ENCODE measurements at places on chromosomes 3 and 15. TPM values are rescaled to one million over a fixed set of nuclear protein-coding genes. Genes with fewer than 3 reads are reported as not detected.

DNA sequence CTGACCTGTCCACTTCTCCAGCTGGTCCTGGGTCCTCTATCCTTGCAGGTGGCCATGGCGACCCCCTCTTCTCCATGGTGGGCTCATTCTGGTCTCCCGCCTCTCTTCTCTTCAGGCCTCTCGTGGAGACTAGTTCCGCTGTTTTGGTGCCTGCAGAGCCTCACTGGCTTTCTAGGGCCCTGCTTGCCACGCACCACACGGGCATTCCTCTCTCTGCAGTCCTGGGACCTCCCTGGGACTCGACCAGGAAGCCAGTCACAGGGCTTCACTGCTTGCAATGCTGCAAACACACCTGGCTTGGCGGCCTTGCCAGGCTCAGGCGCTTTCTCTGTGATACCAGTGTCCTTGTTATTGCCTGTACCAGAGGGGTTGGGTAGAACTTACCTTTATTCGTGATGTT lies 9.1 kb downstream of the SLC28A1 start:
- H3K27ac ChIP-seq = no peak overlapping the region
- no peaks in the 10 kb centered on the region for H3K36me3 ChIP-seq
- no peaks in the 10 kb centered on the region for H3K4me1 ChIP-seq
- H3K4me3 ChIP-seq = no peak overlapping the region

DNA sequence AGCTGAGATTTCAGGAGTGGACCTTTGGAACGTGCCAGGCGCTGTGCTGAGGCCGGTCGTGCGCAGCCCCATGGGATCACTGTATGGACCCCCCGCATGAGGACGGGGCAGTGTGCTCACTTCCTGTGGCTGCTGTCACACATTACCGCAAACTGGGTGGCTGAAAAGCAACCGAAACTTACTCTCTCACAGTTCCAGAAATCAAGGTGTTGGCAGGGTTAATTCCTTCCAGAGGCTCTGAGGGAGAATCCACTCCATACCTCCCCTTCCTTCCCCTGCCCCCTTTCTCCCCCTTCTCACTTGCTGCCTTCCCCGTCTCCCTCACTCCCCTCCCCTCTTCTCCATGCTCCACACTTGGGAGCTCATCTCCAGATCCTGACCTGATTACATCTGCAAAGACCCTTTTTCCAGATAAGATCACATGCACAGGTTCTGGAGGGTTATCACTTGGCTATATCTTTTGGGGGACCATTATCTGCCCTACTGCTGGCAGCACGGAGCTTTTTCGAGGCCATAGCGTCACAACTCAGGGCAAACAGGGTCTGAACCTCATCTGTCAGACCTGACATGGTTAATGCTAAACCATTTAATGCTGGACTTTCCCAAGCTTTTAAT lies 41.2 kb downstream of the KLF13 start:
- no peak overlapping the region for H3K4me3 ChIP-seq
- DNase-seq = no peak
- no peaks in the 10 kb centered on the region for H3K36me3 ChIP-seq

DNA sequence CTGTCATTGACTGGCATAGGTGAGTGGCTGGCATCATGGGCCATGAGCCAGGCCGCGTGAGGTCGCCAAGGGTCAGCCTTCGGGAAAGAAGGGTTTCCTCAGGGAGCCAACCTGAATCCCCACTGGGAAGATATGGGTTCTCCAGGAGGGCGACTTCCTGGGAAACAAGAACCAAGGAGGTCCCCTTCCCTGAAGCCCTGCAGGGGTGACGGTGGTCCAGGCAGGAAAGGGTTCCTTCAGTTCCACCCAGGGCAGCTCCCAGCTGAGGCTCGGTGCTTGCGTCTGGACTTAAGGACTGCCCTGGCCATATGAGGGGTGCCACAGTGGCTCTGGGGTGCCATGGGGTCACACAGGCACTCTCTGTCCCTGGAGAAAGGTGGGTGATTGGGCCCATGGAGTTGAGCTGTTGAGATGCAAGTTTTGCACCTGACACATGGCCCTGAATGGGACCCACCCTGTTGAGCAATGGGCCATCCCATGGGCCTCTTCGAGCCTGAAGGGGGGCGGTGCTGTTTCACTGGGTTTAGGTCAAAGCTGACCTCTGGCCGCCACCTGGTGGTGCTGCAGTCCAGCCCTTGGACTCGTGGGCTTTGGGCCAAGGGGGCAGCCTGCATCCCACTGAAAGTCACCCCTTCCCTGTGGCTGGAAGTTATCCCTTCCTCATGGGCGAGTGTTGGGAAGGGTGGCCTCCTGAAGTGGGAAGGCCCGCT lies 228.1 kb downstream of the SNRPN start:
- H3K4me1 ChIP-seq = no peaks in the 10 kb centered on the region

The LTK gene
- not detected for total RNA-seq

The CEMIP gene
- 1.6 TPM for total RNA-seq
